ENCODE measurements at places on chromosomes 4 and X.
A peak's percentile ranks its signal among the peaks of the same experiment; 100 is the strongest.

DNA sequence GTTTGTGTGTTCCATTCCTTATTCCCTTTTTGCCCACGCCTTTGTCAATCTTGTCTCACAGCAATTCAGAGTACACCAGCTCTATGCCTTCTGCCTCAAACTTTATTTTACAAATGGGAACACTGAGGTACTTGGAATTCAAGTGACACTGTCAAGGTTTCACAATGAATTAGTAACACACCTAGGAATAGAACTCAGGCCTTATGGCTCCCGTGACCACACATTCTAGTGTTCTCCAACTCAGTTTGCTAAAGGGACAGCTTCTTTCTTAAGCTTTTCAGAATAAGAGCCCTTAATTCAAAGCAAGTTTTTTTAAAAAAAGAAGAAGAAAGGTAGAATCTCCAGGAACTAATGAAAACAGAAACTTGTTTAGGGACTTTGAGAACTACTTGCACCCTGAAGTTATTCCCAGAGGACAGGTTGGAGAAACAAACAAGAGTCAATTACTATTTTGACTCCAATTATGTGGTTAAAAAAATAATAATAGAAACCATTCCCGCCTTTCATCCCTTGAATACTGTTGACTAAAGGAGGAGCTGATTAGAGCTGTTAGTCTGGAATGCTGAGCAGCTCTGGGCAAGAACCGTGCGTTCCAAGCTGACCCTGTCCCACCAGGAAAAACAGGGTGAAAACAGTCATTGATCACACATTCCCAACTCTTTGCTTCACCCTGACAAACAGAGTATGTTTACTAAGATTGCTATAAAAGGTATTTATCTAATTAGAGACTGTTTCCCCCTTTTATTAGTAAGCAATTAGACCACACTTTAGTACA, 408.8 kb upstream of the CNKSR2 start:
- no peak for DNase-seq

- DNase-seq: no peak
These were observed 106.7 kb upstream of the GUCY1A1 start for GRCh38 chr4:155559915-155560314.

GRCh38 chr4:22780797-22781196, 88.1 kb downstream of the GBA3 start:
- DNase-seq: no peak

- no peak for DNase-seq
These were observed 4.3 kb downstream of the PNCK start for GRCh38 chrX:153669174-153669890.

DNA sequence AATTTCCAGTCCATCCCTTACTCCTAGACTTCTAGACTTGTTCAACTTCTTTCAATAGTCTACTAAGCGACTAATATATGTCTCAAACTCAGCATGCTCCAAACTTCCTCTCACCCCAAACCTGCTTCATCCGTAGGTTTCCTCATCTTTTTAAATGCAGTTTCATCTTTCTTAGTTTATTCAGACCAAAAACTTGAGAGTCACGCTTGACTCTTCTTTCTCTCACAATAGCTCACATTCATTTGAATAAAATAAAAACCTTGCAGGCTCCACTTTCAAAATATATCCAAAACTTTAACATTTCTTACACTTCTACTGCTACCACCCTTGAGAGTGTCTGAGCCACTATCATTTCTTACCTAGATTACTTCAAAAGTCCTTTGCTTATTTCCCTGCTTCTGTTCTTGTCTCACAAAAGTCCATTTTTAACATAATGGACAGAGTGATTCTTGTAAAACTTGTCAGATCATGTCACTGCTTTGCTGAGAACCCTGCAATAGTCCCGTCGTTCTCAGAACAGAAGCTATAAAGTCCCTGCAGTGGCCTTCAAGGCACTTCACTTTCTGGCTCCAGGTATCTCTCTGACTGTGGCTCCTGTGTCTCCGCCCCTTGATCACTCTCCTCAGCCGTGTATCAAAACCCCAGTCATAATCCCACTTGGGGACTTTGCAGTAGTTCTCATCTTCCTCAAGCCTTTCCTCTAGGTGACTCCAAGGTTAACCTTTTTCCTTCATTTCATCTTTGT, 167.6 kb downstream of the ARHGAP24 start:
- DNase-seq: no peak

DNA sequence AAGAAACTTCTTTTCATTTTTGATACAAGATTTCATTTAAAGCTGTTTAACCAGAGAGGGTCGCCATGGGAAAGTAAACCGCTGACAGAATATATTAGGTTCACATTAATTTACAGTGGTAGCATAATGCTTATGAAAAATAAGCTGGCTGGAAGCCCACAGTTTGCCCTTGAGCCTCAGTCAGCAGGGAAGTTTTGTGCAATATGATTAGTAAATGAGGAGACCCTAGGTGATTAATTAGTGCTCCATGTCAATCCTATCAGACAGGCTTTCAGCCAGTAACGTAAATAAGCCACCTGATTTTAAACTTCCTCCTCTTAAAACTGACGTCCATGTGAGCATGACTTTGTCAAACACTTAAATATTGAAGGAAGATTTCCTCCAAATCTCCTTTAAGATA, 134.2 kb downstream of the TSPAN5 start:
- no peak for DNase-seq

GRCh38 chr4:123770884-123771283, 374.3 kb downstream of the SPRY1 start:
- DNase-seq: no peak

- no peak for DNase-seq
These were observed 76.6 kb downstream of the INTS12 start for GRCh38 chr4:105631818-105632400.

DNA sequence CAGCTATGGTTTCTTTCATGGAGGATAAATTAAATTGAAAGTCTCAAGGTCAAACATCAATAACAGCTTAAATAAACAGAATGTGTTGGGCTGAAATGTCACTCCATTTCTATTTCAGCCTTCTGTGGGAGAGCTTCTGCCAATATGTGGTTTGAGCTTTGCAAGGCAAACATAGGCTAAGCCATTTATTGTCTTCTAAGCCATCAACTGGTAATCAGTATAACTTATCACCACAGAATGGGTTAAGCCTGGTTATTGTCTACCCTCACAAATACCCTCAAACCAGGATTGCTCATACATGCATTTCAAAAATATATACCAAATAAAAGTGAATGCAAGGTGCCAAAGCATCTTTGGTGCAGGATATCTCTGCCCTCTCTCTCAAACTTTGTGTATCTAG, 52.7 kb downstream of the GABRB1 start:
- no peak for DNase-seq

- peak; percentile 42 for DNase-seq
These were observed 280.5 kb downstream of the TLL1 start for GRCh38 chr4:166153548-166153947.

DNA sequence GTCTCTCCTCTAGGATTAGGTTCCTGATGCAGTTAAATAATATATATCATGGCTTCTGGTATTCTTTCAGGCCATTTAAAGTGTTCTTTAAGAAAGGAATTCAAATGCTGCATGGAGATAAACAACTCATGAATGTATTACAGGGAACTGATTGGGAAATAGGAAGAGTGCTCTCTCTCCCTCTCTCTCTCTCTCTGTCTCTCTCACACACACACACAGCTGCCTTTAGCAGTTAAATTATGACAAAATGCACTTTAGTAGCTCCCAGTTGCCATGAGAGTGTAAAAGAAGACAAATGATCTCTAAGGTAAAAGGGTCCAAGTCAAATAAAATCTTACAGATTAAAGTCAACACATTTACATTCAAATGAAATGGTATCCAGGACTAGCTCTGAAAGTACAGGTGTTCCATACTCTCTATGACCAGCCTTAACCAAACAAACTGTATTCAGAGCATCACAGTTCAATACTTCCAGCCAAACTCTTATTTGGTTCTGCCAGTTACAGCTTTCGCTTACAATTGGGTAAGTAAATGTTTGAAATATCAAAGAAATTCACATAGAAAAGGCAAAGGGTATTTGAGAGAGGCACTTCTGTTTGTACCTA, 94.7 kb upstream of the CXXC4 start:
- DNase-seq: no peak

GRCh38 chrX:131187206-131187605, 101.9 kb downstream of the IGSF1 start:
- DNase-seq: no peak

DNA sequence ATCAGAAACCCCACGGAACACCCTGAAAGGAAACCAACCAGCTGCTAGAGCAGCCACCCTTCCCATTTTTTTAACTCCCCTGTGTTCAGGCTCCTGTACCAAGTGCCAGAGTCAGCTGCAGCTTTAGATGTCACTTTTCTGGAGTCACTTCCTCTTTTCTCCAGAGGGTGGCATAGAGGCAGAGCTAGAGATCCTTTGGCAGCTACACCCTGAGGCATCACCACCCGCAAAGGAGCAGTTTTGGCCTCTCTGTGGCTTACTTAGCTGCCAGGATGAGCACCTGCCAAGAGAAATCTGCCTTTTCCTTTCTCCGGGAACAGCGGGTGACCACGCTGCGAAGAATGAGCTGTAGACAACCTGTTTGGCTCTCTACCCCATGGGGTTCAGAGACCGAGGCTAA, 58.0 kb upstream of the CHRDL1 start:
- DNase-seq: no peak

- no peak for DNase-seq
These were observed 738.0 kb upstream of the PITX2 start for GRCh38 chr4:111360906-111361305.

GRCh38 chrX:53682885-53683555, 3.5 kb downstream of the HUWE1 start:
- peak; percentile 20 for DNase-seq

- no peak for DNase-seq
These were observed 451.2 kb downstream of the RAB28 start for GRCh38 chr4:13032936-13033335.

- no peak for DNase-seq
These were observed 55.7 kb downstream of the CD38 start for GRCh38 chr4:15833801-15834200.

GRCh38 chr4:73429118-73429517, 6.9 kb upstream of the AFP start:
- no peak for DNase-seq

DNA sequence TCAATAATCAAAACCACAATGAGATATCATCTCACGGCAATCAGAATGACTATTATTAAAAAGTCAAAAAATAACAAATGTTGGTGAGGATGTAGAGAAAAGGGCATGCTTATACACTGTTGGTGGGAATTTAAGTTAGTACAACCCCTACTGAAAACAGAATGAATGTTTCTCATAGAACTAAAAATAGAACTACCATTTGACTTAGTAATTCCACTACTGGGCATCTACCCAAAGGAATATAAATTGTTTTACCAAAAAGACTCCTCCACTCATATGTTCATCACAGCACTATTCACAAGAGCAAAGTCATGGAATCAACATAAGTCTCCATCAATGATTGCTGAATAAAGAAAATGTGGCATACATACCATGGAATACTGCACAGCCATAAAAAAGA, 278.1 kb upstream of the ARSJ start:
- DNase-seq: no peak

GRCh38 chrX:26262121-26262523, 46.2 kb downstream of the MAGEB5 start:
- DNase-seq: peak; percentile 2

- DNase-seq: no peak
These were observed 443.6 kb upstream of the AR start for GRCh38 chrX:67100031-67100884.

All from fibroblast of the conjunctiva (primary cell).